NCI-H524 treated with DMSO at 0.1 percent for 48 hours (cell line): ENCODE measurements at places on chromosomes 1 and 21.
A peak's percentile ranks its signal among the peaks of the same experiment; 100 is the strongest.

DNA sequence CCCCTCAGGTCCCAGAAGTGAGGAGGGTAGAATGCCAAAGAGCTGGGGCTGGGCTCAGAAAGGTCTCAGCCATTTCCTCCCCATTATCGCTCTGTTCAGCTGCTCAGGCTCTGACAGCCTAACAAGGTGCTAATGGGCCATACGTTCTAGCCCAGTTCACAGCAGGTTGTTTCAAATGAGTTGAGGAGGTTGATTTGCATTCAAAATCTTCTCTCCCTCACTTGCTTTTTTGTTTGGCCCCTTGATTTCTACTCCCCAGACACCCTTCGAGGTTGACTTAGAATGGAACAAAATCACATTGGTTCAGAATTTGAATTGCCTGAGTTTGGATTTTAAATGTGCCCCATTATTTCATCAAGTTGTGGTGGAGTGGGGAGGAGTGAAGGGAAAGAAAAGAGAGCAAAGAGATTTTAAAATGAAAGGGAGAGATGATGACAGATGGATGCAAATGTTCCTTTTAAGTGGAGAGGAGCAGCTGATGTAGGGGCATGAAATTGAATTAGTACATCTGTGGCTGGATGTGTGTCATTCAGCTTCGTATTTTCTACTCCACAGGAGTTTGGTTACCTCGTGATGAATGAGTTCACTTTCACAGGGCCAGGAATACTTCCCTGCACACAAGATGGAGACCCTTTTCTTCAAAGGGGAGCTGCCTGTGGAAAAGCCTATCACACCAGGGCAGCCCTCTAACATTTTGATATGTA lies 425.8 kb upstream of the CAMK1G start:
- no peak for DNase-seq

GRCh38 chr1:56920591-56921001 lies 45.2 kb downstream of the C8B start:
- no peak for DNase-seq

GRCh38 chr1:95126366-95126765 lies 9.2 kb downstream of the TLCD4 start:
- DNase-seq, result no peak

DNA sequence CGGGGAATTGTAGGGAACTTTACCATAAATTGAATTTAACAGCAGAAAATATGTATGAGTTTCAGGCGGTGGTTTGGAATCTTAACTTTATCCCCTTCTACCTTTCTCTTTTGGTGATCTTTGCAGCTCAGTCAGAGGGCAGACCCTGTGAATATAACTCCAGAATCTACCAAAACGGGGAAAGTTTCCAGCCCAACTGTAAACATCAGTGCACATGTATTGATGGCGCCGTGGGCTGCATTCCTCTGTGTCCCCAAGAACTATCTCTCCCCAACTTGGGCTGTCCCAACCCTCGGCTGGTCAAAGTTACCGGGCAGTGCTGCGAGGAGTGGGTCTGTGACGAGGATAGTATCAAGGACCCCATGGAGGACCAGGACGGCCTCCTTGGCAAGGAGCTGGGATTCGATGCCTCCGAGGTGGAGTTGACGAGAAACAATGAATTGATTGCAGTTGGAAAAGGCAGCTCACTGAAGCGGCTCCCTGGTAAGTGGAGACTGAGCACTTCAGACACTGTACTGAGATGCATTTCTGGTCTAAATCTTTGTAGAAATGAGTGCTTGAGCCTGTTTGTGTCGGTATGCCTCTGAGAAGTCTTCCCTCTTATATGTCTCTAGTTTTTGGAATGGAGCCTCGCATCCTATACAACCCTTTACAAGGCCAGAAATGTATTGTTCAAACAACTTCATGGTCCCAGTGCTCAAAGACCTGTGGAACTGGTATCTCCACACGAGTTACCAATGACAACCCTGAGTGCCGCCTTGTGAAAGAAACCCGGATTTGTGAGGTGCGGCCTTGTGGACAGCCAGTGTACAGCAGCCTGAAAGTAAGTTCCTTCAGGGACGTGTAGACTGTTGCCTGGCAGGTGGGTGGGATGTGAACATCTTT lies 1.5 kb downstream of the CCN1 start:
- no peak for DNase-seq

DNA sequence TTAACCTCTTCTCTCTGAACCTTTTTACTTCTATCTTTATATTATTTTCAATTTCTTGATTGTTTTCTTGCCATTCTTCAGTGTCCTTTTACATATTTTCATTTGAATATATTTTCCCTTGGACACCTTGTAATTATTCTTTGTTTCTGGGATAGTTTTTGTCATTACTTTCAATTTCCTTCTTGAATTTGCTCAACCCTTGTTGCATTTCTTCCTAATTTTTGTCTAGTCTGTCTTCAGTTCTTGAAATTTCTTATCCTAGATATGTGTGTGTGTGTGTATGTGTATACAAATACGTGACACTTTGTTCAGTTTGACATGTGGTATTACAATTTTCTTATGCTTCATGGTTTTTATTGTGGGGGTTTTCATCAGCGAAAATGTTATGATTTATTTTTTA lies 1.9 kb upstream of the GALNT2 start:
- no peak for DNase-seq

DNA sequence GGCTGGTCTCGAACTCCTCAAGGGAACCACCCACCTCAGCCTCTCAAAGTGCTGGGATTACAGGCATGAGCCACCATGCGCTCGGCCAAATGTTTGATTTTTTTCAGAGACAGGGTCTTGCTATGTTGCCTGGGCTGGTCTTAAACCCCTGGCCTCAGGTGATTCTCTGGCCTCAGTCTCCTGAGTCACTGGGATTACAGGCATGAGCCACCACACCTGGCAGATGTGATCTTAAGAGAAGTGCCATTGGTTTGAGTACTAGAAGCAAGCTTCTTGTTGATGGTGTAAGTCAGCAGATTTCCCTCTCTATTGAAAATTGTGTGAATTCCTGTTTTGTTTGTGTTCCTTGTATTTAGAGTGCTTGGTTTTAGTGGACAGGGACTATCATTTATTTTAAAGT lies 5.2 kb downstream of the CAP1 start:
- DNase-seq, result no peak

- DNase-seq, result no peak
Observed at GRCh38 chr1:157403203-157403602, 149.1 kb downstream of the FCRL5 start.

DNA sequence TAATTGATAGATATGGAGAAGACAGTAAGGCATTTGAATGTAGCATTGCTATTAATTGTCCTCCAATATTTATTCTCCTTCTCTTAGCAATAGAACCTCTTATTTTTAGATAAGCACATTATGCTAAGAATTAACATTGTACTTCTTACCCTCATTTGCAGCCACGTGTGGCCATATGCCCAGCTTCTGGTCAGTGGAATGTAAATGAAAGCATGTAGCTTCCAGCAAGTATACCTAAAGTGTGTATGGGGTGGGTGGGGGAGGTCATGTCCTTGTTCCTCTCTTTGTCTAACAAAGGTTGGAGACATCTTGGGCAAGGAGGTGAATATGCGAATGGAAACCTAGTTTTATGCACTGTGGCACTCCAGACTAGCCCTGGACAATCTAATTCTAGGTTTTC lies 133.6 kb upstream of the HMCN1 start:
- no peak for DNase-seq

GRCh38 chr1:226453015-226453704 lies 45.3 kb upstream of the PARP1 start:
- DNase-seq, result peak; percentile 7

DNA sequence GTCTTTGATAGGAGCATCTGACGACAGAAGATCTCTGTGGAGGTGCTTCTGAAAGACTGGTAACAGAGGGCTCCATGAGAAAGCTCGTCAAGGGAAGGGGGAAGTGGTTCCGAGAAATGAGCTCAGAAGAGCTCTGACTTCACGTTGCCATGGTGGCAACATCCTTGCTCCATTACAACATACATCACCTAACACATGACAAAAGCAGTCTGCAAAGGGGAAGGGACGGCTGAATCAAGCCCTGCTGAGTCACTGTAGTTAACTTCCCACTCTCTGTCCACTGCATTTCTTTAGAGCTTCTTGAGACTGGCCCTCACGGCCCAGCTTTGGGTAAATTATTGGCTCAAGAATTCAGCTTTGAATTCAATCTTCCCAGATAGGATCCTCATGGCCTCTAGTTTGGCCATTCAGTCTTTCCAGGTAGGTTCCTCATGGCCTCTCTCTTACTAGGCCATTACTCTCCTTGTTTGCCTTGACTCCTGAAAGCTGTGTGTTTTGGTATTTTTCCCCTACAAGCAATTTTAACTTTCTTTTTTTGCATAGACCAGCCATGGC lies 88.0 kb upstream of the ZNF648 start:
- DNase-seq, result no peak

DNA sequence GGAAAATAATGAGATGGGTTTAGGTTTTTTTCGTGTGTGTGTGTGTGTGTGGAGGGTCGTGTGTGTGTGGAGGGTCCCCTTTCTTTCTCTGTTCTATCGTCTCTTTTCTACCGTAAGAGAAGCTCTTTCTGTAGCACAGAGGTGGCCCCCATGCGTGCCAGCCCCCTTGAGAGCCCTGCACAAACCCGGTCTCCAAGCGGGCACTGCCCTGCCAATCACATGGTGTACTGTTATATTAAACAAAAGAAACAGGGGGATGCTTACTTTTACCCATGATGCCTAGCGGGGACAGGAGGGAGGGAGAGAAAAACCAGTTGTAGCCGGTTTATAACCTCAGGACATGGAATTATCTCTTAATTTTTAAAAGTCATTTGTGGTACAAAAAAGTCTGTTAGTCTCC lies 41.0 kb downstream of the GATAD2B start:
- DNase-seq, result peak; percentile 15

DNA sequence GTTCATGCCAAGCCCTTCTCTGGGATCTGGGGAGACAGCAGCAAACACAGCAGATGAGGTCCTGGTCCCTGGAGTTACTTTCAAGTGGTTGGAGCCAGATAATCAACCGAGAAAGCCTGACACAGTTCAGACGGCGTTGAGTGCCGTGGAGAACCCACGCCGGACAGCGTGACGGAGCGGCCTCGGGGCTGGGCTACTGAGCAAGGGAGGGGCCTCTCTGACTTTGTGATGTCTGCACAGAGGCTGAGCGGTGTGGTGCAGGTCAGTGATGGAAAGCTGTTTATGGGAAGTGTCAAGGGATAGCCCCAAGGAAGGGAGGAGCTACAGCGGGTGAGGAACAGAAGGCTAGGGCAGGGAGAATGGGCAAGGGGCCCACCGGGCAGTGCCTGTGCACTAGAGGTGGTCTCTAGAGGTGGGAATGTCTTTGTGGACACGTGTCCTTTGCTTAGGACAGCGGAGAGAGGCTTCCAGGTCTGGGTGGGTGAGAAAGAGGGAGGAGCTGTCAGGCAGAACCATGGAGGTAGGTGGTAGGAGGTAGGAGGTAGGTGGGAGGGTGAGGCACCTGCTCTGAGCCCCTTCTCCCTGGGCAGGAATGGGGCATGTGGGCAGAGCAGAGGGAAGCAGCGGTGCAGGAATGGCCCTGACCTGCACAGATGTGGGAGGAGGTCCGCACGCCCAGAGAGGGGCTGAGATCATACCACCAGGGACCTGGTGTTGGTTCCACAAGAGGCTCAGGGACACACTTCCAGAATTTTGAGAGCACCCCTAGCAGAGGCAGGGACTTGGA lies 62.8 kb downstream of the RUNX3 start:
- DNase-seq, result no peak

GRCh38 chr1:203199816-203200571 lies 13.5 kb upstream of the CHI3L1 start:
- DNase-seq, result no peak

DNA sequence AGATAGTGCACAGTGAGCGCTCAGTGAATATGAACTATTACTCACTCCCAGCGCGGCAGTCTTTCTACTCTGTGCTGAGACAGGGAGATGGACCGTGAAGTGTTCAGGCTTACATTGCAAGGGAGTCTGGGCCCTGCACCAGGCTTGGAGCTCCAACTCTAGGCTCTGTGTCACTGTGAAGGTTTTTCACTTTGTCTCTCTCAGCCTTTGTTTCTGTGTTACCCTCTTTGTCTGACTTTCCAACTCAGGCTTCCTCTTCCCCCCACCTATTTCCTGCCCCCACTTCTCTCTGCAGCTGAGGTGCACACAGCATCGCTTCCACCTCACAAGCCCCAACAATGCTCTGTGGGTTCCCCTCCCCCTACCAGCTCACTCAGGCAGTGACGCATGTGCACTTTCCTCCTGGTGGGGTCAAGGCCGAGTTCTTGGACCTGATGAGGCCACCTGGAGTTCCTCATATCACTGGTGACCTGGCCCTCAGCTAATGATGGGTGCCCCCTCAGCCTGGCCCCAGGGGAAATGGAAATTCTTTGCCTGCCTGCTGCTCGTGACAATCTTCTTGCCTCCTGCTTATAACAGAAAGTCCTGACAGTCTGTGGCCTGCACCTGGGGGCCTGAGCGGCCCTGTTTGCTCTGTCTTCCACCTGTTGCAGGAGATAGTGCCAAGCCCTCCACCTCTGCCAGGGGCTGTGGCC lies 1.1 kb upstream of the LCK start:
- DNase-seq, result no peak

DNA sequence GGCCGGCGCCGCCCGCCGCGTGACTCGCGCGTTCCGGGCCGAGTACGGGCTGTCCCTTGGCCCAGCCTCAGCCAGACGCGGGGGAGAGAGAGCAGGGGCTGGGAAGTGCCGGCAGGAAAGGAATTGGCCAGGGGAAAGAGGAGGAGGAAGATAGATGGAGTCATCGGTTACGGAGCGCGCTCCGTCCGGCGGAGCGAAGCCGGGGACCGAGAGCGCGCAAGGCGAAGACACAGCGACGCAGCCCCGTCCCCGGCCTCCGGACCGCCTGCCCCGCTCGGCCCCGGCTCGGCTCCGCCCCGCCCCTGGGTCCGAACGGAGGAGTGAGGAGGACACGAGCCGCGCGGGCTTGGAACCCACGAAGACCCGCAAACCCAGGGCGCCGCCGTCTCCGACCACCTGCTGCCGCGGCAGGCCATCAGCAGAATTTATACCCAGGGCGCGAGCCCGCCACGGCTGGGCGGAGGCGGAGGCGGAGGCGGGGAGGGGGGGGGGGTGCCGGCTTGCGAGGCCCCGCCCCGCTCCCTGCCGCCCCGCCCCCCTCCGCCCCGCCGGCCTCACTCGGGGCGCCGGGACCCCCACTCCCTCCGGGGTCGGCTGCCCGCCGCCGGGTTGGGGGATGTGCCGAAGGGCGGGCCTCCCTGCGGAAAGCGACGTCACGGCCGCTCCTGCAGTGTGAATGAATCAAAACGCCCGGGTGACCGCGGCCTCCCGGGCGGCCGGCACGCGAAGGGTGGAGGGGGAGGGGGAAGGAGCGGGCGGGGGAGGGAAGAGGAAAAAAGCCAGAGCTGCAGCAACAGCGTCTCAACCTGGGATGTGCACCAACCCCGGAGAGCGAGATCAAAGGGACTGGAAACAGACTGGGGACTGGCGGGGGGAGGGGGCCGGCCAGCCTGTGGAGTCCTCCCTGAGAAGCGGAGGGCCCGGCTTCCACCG lies at the start of gene LHX4:
Gene LHX4, plus strand, starts transcription at position 782 of the 933 bp plus-strand sequence. CDS start 266 bp downstream, outside the sequence.
- peak; percentile 35 for DNase-seq

GRCh38 chr1:22282364-22282995 lies 139.6 kb upstream of the WNT4 start:
- DNase-seq, result no peak

GRCh38 chr1:14462851-14463250 lies 135.6 kb upstream of the KAZN start:
- no peak for DNase-seq
